ENCODE measurements at places on chromosomes 6 and 20. TPM values are rescaled to one million over a fixed set of nuclear protein-coding genes. Genes with fewer than 3 reads are reported as not detected.

- no peak for DNase-seq
Observed at GRCh38 chr6:99187429-99187828, 162.0 kb downstream of the FAXC start.

GRCh38 chr20:39822667-39823066 lies 860.5 kb downstream of the DHX35 start:
- peak; percentile 9 for DNase-seq

ID4 gene
- 222 TPM for total RNA-seq

KCNB1 gene
- total RNA-seq = 2.4 TPM

TRIM40 gene
- total RNA-seq = 0.48 TPM

VGLL2 gene
- total RNA-seq = not detected
